ENCODE measurements at places on chromosomes 12 and 14. TPM values are rescaled to one million over a fixed set of nuclear protein-coding genes. Genes with fewer than 3 reads are reported as not detected.

The B4GALNT1 gene
- 34.1 TPM for total RNA-seq

The CYP46A1 gene
- total RNA-seq = not detected

The FOXN4 gene
- not detected for total RNA-seq

The SLCO1B1 gene
- not detected for total RNA-seq

The GDF3 gene
- total RNA-seq = not detected

The C3AR1 gene
- 1.9 TPM for total RNA-seq

The ADAM21 gene
- total RNA-seq = 0.87 TPM

The TSPAN19 gene
- 0.10 TPM for total RNA-seq

The SIVA1 gene
- 139 TPM for total RNA-seq

The KRT74 gene
- not detected for total RNA-seq

The POTEG gene
- 2.2 TPM for total RNA-seq

The CD163 gene
- not detected for total RNA-seq

The SLC17A8 gene
- total RNA-seq = not detected

All from HT1080 (cell line).